ENCODE measurements at places on chromosomes 3 and 15.

- DNase-seq: no peak
Measured at GRCh38 chr3:64039981-64040733, 16.9 kb upstream of the PSMD6 start.

DNA sequence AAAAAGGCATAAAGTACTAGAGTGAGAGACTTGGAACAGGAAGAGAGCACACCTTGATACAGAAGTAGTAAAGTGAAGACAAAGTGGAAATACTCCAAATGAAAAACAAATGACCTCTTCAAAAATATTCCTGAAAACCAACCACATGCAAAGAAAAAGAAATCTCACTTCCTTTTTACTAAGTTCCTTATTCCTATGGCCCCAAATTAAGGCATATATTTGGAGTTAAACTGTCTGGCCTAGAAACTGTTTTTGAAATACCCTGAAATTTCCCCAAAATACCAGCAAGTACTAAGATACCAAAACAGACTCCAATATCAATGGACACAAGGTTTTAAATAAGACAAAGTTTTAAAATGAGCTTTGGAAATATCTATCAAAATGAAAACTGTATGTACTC is 58.2 kb downstream of the ZNF148 start:
- no peak for DNase-seq

DNA sequence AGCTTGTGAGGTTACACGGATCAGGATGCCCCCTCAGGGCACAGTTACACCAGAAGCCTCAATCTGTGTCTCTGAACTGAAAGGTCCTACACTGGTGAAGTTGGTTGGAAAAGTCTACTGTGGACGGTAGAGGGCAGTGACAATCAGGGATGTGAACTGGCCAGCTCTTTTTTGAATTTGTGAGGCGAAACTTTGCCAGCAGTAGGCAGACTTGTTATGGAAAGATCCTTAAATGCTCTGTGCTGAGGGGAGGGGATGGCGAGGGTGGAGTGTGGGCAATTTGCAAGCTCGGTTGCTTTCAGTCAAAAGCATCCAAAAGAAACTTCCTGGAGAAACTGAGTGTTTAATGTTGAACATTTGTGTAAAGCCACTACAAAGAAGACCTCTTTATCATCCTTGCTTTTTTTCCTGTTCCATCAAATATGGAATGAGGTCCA is 127.4 kb upstream of the ABHD17C start:
- DNase-seq: no peak

GRCh38 chr3:45871780-45872179 is 14.6 kb upstream of the CCR9 start:
- no peak for DNase-seq

DNA sequence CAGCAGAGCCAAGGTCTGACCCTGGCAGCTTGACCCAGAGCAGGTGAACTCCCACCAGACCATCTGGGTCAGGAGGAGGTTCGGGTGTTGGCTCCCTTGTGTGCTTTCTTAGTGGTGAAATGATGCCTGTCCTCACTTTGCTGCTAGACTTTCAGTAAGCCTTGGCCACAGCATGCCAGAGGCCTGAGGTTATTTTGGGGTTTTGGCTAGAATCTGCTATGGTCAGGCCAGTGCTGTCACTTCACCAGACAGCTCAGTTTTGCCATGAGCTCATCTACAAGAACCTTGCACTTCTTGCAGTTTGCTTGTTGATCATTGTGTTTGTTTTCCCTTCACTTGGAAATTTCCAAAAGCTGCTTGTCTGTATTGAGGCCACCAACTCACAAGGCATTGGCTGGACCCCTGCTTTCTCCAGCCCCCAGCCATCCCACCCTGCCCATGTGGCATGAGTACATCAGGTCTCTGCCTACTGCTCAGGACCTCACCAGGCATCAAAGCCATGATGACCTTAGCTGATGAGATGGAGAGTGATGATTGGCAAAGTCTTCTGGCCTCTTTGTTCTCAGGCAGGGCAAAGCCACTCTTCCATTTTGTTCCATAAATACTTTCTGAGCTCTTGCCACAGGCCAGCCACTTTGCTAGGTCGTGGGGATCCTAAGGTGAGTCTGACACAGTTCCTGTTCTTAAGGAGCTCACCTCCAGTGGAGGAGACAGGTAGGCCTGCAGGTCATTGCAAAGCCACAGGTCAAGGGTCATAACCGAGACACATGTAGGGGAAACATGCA is 122.6 kb downstream of the ARNT2 start:
- DNase-seq: no peak

DNA sequence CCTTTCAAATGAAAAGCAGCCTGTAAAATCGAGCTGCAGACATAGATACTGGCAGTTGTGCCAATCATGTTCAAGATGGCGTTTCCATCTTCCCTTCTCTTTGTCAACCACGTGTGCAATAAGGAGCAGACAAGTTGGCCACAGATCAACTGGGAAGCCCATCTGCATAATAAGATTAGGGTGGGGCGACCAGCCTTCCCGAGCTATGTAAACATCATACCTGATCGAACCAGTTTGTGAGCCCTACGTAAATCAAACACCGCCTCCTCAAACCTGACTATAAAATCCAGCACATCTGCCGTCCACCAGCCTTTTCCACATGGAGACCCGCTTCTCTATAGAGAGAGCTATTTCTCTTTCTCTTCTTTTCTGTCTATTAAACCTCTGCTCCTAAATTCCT is 37.2 kb downstream of the TRIM42 start:
- no peak for DNase-seq

DNA sequence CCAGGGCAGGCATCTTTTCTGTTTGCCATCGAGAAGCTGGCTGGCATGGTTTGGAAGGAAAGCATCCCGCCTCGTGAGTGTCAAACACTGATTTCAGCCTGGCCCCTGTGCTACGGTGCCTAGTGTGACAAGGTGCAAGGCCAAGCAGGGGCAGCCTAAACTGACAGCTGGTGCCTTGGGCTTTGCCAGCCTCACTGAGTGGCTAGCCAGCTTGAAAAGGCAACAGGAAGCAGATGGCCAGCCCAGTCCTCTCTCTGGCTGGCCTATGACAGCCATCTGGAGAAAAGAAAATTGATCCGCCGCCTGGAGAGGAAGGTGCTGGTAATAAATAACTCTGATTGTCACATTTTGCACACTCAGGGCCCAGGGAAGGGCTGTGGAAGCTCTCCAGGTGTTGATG is 52.2 kb downstream of the C3orf85 start:
- DNase-seq: no peak

DNA sequence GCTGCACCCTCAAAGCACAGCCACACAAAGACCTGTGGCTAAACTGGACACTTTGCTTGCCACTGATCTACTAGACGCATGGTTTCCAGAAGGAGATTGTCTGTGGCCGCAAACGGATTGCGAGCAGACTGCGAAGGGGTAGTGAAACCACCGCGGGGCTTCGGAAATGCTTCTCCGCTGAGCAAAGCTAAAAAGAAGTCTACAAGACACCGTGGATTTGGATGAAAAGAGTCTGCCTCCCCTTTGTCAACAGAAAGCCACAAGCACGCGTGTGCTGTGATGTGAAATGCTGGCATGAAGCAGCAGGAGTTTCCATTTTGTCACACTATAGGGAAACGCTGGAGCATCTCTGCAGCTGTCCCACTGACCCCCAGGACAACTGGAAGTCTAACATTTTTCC is 63.0 kb downstream of the TMEM44 start:
- DNase-seq: no peak

- DNase-seq: no peak
Measured at GRCh38 chr15:71290002-71290401, 174.7 kb downstream of the THSD4 start.

DNA sequence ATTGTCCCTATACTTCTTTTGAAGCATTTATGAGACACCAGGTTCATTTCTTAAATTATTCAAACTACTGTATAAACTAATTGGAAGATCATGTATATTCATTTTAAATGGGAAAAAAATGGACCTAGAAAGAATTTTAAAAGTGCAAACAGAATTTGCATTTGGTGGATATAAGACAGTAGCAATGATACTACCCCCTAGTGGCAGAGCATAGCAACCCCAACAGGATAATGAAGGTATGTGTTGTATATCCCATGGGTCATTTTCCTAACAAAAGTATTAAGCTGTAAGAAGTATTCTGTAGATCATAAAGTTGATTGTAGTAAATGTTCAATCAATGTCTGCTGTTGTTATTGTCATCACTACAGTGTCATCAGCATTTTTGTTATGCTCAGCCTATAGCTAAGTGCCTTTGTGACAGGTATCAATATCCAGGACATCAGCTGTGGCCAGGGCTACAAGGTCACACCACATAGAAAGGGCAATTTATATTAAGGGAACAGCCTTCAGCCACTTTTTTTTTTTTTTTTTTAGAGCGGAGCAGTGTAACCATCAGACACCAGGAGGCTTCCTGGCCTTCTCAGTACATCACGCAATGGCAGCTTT is 175.8 kb downstream of the FOXB1 start:
- DNase-seq: peak; percentile 2

- DNase-seq: no peak
Measured at GRCh38 chr15:57861815-57862586, 155.5 kb downstream of the POLR2M start.

- DNase-seq: no peak
Measured at GRCh38 chr15:74790080-74790916, 8.4 kb downstream of the CSK start.

All from stimulated activated CD8-positive, alpha-beta memory T cell treated with anti-CD3 and anti-CD28 coated beads, Interleukin-15, amount 100 ng/mL, for 1 hour (primary cell).